ENCODE measurements at places on chromosomes 7 and 10.

DNA sequence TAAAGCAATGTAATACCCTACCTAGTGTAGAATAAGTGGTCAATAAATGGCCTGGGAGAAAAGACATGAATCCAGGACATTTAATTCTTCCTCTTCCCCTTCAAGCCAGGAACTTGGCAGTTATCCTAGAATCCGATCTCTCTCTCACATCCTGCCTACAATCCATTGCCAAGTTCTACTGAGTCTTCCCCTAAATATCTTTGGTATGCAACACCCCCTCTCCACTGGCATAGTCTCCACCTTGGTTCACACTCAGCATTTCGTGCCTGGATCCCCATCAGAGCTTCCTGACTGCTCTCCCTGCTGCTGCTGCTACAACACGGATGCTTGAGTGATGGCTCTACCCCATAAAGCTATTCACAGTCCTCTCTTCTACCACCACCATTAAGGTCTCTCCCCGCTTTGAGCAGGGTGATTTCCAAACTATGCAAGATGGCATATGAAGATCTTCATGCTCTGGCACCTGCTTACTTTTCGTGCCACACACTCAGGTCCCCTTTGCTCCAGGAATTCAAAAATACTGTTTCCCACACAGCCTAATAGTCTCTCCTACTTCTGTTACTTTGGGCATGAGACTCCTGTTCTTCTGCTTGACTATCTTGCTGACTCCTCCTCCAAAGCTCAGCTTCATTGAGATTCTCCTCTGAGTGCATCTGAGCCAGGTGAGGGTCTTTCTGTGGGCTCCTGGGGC is 4.8 kb downstream of the ANK3 start:
- no peak for DNase-seq

DNA sequence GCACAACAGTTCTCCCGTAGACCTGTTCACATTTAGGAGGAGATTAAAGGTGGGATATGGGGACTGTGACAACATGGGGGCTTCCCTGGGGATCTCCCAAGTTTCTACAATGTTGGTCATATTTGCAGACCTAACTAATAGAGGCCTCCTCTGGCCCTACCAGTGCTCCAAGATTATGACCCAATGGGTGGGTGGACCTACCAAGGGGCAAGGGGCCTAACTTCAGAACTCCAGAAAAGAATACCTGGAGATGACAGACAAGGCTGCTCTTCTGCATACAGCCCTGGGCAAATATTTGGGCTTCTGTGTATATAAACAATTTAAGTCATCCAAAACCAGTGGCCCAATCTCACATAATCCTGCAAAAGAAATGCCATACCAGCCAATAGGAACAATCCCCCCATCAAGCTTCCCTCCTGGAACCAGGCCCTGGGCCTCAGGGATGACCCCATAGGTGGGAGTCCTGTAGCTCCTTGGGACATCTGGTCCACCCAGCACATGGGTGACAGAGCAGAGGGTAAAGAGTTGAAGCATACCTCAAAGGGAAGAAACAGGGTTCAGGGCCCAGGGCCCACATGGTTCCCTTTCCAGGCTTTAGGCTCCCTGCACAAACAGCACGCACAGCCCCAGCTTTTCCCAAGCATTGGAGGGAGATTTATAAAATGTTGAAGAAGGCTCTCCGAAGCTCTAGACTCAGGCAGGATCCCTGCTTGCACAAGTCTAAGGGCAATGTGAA is 86.1 kb upstream of the CHST15 start:
- no peak for DNase-seq

GRCh38 chr7:101121991-101122932 is 4.6 kb upstream of the SERPINE1 start:
- no peak for DNase-seq

GRCh38 chr7:104397442-104397841 is 69.0 kb downstream of the LHFPL3 start:
- DNase-seq = no peak

- no peak for DNase-seq
Observed at GRCh38 chr10:119917777-119918176, 25.2 kb downstream of the SEC23IP start.

DNA sequence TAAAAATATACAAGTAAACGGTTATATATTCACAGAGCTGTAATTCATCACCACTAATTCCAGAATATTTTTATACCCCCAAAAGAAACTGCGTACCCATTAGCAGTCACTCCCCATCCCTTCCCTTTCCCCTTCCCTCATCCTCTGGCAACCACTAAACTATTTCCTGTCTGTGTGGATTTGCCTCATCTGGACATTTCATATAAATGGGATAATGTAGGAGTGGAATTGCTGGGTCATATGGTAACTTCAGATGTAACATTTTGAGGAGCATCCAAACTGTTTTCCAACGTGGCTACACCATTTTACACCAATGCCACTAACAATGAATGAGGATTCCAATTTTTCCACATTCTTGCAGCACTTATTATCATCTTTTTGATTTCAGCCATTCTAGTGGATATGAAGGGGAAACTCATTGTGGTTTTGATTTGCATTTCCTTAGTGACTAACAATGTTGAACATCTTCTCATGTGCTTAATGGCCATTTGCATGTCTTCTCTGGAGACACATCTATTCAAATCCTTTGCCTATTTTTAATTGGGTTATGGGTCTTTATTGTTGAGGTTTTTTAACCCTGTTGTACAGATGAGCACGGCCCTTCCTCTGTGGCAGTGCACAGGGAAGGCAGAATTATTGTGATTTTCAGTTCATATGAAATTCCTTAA is 79.2 kb downstream of the RBM20 start:
- DNase-seq = no peak

GRCh38 chr7:16711730-16712129 is 41.8 kb upstream of the TSPAN13 start:
- DNase-seq = no peak

DNA sequence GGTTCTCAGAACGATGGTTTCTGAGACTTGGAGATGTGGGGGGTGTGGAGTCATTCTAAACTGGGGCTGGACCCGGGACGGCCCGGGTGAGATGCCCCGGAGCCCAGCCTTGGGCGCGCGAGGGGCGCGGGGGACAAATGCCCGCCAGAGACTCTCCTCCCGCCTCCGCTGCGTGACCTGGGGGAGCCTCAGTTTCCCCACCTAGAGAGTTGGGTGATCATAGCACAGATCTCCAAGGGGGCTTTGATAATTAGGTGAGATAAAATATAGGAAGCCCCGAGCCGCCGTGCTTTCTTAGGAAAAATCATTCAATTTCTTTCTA is 658 bp upstream of the FZD8 start:
- DNase-seq = no peak

GRCh38 chr7:106012935-106013439 is 49.9 kb downstream of the CDHR3 start:
- DNase-seq = no peak

- no peak for DNase-seq
Observed at GRCh38 chr7:139109983-139110411, 477 bp upstream of the ZC3HAV1 start.

All from inflammatory macrophage (primary cell).